Suppressor macrophage (primary cell): ENCODE measurements at places on chromosomes 4 and X.
A peak's percentile ranks its signal among the peaks of the same experiment; 100 is the strongest.

GRCh38 chr4:75034523-75034922, 101.6 kb downstream of the PARM1 start:
- no peak for DNase-seq

- DNase-seq, result no peak
These were observed 78.2 kb downstream of the OPHN1 start for GRCh38 chrX:68354879-68355628.

DNA sequence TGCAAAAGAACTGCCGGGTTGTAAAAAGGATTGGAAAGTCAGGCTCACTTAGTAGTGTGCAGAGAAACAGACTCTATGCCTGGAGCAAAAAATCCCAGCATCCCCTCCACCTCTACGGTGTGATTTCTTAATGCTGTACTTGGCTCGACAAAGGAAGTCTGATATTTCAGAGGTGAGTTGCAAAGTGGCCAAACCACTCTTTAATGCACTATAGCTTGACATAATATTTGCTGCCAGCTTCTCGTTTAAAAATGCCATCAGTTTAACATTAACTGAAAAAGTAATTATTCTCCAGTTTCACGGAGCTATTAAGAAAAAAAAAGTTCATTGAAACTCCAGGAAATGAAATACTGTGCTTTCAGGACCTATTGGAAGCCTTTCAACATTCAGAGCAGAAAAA, 448.3 kb upstream of the ZFP42 start:
- DNase-seq, result no peak

DNA sequence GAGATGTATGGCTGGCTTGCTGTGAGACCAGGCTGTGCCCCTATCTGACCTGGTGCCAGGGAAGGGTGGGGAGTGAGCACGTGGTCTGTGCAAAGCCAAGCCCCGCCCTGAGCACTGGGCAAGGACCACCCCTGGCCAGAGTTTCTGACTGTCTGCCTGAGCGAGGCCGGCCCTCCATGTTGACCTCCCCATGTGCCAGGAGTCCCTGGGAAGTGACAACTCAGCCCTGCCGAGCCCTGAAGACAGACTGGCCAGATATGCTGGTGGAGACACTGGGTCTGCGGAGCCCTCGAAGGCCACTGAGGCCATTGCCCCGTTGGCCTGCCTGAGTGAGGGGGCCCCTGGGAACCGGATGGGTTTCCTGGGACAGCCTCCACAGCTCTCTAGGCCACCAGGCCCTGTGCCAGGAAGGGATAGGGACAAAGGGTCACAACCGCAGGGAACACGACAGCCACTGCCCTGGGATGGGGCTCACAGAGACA, 7.1 kb upstream of the BGN start:
- no peak for DNase-seq

GRCh38 chrX:11304829-11305228, 11.6 kb downstream of the AMELX start:
- no peak for DNase-seq

DNA sequence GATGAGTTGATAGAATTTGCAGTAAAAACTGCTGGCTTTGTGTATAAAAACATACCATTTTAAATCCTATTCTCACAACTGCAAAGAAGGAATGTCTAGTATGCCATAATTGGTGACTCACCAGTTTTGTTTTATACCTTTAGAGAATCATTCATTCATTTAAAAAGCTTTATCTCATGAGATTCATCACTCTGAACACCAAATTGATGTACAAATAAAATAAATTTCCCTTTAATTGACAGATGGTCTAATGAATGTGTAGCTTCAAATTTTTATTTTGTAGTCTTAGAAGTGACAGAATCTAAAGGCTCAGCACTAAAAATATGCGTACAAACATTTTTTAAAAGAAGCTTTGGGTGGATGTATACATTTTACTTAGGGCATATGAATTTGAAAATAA, 492.5 kb downstream of the GALNTL6 start:
- DNase-seq, result no peak

DNA sequence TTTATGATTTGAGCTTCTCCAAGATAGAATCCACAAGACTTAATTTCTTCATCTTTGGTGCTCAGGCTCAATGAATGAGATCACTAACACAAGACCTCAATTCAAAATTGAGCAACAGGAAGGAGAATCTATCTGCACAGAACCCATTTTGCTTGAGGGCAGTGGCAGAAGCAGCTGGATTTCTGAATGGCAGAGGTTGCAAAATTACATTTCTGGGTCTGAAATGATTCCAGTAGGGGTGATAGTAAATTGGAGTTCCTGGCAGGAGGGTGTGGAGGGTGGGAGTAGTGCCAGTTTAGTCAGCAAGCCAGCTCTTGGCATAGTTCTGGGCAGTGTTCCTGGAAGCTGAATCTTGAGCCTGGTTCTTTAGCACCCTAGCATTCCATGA, 281.1 kb downstream of the SLC7A11 start:
- DNase-seq, result peak; percentile 2

DNA sequence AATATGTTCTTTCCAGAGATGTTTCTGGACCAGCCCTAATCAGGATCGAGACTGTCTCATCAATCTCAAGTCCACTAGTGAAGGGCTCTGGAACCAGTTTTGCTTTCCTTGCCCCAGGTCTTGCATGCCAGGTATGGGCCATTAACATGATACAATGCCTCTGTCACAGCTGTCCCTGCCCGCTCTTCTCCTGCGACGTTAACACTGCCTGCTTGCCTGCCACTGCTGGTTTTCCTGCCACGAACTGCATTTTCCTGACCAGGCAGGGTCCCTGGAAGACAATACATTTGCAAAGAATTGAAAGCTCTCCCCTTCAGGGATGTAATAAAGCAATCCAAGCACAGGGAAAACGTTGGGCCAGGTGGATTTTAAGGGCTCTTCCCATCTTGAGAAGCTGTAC, 200.3 kb downstream of the MID1 start:
- no peak for DNase-seq

DNA sequence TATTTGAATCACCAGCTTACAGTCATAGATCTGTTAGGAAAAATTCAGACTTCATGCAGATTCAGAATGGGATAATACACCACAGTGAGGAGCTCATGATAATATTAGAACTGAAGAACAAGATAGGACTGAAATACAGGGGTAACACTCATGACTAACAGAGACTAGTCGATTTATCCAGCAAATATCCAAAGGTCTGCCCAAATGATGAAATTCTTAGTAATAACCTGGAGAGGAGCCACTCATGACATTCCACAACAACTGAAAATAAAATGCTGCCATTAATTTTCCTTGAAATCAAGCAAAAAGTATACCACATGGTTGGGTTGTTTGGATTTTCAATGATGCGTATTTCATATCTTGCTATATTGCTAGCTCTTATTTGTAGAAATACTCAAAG, 903.7 kb upstream of the ADGRL3 start:
- DNase-seq, result no peak

DNA sequence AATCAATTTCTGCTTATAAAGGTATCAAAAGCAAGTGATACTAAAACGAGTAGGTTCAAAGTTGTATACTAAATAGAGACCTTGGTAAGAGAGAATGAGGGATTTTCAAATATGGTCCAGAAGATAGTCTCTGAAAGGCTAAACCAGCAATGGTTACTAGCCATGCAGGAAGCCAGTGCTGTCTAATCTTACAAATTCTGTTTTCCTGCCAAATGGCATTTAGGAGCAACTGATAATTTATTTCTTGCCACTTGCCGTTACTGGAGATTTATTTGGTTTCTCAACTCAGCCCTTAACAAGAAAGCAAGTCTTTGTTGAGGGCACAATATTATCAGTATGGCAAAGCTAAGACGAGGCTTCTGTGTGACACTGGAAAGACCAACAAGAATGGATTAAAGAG, 47.2 kb downstream of the MAP7D3 start:
- DNase-seq, result no peak

DNA sequence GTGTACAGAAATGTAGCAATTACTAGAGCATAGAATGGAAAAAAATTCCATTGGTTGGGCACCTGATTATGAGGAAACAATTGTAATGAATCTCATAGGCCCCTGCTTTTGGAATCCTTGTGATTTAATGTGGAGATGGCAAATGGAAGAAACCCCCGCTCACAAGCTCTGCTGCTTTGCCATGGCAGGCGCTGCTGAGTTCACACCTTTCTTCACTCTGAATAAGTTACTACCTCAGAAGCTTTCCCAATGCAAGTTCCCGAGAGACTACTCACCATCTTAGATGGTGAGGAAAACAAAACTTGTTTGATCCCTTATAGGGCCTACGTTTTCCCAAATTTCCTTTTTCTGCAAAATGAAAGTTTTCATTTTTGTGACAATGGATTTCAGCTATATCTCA, 266.6 kb upstream of the TAPT1 start:
- DNase-seq, result no peak

DNA sequence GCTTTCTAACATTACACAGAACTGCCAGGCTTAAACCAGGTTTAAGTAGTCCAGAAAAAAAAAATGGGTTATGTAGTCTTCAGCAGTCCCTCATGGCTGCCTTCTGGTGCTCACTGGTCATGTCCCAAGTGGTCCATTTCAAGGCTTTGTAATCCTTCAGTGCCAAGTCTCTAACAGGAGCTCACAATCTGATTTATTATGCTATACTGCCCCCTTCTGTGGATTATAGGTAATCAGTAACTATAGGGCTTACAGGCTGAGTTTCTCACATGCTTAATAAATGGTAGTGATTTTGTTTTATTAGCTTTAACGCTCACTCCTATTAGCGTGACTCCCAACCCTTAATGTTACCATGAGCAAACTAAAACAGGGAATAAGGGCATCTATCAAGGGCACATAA, 92.5 kb upstream of the EDA2R start:
- no peak for DNase-seq

GRCh38 chrX:48779399-48779798, 7.0 kb upstream of the GATA1 start:
- DNase-seq, result no peak

GRCh38 chr4:158622251-158622650, 49.4 kb downstream of the C4orf46 start:
- no peak for DNase-seq

GRCh38 chr4:87916626-87917025, 58.9 kb upstream of the SPP1 start:
- peak; percentile 65 for DNase-seq
